HT1080 (cell line): ENCODE measurements at places on chromosomes 11 and 22. TPM values are rescaled to one million over a fixed set of nuclear protein-coding genes. Genes with fewer than 3 reads are reported as not detected.
A peak's percentile ranks its signal among the peaks of the same experiment; 100 is the strongest.

The BTBD18 gene
- not detected in 2 replicates for total RNA-seq

DNA sequence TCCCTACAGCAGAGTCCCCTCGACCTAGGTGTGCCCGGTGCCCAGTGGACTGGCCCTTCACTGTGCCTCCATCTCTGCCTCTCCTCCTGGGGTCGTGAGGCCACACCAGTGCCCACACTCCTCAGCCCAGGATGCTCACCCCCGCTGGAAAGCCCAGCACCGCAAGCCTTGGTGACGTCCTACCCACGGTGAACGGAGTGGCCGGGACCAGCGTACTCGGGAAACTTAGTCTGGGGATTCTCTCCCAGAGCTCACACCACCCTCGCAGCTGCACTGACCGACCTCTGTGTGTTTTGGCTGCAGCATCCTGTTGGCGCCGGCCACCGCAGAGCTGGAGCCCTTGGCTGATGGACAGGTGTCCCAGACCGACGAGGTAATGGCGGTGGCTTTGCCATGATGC is 35.5 kb upstream of the KRTAP5-7 start:
- no peak for DNase-seq

- peak; percentile 40 for DNase-seq
Measured at GRCh38 chr11:76524461-76524860, 79.6 kb downstream of the EMSY start.

GRCh38 chr22:32680277-32680676 is 121.2 kb upstream of the TIMP3 start:
- no peak for DNase-seq

The RNF215 gene
- total RNA-seq, result 13.8 and 14.6 TPM in 2 replicates

GRCh38 chr22:46175631-46176030 is 25.3 kb downstream of the PPARA start:
- peak; percentile 40 for DNase-seq

GRCh38 chr11:131766637-131767036 is 396.2 kb downstream of the NTM start:
- no peak for DNase-seq

GRCh38 chr11:36118084-36118483 is 171.1 kb downstream of the COMMD9 start:
- DNase-seq, result no peak

The PLEKHA7 gene
- 0.48 and 1.3 TPM in 2 replicates for total RNA-seq
